Stimulated activated CD8-positive, alpha-beta memory T cell treated with anti-CD3 and anti-CD28 coated beads, Interleukin-4, amount 100 ng/mL, for 1 hour (primary cell): ENCODE measurements at places on chromosomes 16 and 17.

- DNase-seq, result no peak
Observed at GRCh38 chr17:46097497-46097896, 95.7 kb downstream of the KANSL1 start.

- DNase-seq, result no peak
Observed at GRCh38 chr17:67500261-67500660, 123.2 kb downstream of the PITPNC1 start.

GRCh38 chr17:20087538-20088250 lies 78.5 kb downstream of the SPECC1 start:
- no peak for DNase-seq

DNA sequence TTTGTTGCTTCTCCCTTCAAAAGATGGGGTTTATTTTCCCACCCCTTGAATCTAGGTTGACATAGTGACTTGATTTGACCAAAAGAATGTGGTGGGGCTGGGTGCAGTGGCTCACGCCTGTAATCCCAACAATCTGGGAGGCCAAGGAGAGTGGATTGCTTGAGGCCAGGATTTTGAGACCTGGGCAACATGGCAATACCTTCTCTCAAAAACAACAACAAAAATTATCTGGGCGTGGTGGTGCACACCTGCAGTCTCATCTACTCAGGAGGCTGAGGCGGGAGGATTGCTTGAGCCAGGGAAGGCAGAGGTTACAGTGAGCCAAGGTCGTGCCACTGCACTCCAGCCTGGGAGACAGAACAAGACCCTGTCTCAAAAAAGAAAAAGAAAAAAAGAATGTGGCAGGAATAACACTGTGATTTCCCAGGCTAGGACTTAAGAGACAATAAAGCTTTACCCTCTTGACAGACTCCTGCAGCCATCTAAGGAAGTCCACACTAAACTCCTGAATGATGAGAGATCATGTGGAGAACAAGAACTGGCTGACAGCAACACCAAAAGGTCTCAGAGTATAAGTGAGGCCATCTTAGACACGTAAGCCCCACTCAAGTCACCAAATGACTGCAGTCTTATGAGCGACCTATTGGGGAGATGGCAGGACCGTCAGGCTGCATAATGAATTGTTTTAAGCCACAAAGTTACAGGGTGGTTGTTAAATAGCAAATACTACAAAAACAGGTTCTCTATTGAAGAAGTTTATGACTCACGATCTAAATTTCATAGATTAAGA lies 37.0 kb downstream of the FBXL20 start:
- no peak for DNase-seq

DNA sequence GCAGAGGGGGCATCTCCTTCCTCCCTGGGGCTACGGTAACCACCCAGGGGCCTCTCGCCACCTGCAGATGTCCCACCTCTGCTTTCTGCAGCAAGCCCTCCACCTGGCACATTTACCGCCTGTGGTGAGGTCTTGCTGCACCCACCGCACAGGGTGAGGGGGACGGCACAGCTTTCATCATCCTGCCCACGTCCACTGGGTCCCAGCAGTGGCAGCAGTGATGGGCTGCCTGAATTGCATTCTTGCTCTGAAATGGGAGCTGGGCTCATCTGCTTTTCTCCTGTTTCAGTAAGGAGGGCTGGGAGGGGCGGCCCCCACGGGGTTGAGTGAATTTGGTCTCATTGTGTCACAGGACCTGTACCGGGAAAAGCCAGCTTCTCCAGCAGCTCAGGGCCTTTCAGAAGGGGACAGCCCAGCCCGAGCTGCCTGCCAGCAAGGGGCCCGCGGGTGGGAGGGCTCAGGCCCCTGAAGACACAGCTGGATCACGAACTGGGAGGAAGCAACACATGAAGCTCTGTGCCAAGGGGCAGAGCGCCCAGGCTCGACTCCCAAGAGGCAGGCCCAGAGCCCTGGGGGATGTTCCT lies 12.7 kb downstream of the DNAAF8 start:
- no peak for DNase-seq

DNA sequence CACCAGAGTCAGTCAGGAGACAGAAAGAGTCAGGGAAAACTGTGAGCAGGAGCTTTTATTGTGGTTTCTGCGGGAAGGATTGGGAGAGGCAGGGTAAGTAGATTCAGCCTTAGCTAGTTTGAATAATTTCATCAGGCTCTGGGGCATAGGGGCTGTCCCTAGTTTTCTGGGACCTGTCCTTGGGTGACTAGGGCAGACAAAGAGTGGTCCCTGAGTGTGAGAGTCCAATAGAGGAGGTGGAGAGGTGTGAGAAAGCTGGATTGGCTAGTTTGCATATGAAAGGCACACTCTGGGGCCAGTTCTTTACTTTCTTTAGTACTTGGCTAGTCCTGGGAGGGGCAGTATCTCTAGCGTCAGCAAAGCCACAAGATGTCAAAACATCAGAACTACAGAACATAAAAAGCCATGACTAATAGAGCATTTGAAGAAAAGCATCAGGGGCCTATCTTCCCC lies 255.6 kb downstream of the HS3ST3A1 start:
- no peak for DNase-seq

- DNase-seq, result no peak
Observed at GRCh38 chr17:70296456-70296855, 127.1 kb downstream of the KCNJ2 start.

DNA sequence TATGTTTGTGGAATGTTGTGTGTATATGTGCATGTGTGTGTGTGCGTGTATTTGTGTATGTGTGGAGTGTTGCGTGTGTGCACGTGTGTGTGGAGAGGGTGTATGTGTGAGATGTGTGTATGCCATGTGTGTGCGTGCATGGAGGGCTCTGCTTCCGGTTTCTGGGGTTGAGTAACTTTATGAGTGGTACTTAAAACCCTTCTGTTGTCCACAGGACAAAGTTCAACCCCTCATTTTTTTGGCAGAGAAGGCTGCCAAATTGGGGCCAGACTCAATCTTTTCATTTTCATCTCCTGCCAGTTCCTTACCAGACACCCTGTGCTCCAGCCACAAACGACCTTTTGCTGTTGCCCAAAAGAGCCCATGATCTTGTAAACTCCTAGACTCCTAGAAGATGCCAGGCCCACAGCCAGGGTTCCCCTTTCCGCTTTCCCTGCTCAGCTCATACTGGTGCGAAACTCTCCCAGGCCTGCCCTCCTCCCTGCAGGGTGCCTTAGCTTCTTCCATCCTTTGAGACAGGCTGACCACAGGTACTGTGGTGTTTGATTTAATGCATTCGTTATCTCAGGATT lies 100.2 kb downstream of the CMIP start:
- no peak for DNase-seq

- DNase-seq, result no peak
Observed at GRCh38 chr16:11240636-11241473, 15.1 kb downstream of the SOCS1 start.

GRCh38 chr17:68155692-68156091 lies 92.2 kb upstream of the AMZ2 start:
- DNase-seq, result no peak

- DNase-seq, result no peak
Observed at GRCh38 chr16:50298075-50298460, 31.7 kb downstream of the ADCY7 start.

- DNase-seq, result no peak
Observed at GRCh38 chr17:39926135-39926587, 1.2 kb downstream of the ORMDL3 start.

GRCh38 chr16:59941594-59941993 lies 1207.5 kb upstream of the GOT2 start:
- no peak for DNase-seq

GRCh38 chr16:67539691-67540635 lies 11.3 kb downstream of the RIPOR1 start:
- no peak for DNase-seq

- no peak for DNase-seq
Observed at GRCh38 chr17:3683054-3683511, 12.9 kb downstream of the P2RX5 start.

DNA sequence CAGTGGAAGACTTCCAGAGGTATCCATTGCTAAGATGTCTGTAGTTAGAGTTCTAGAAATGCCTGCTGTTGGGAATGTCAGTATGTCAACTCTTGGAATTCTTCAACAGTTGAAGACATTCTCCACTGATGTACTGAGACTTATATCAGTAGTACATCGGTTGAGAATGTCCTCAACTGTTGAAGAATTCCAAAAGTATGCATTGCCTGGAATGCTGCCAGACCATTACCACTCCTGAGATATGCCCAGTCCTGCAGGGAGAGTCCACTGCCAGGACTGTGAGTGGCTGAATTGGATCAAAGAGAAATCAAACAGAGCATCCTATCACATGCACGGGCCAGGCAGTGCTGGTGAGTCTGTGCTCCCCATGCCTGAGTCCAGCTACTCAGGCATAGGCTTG lies 42.0 kb downstream of the IL21R start:
- DNase-seq, result no peak

DNA sequence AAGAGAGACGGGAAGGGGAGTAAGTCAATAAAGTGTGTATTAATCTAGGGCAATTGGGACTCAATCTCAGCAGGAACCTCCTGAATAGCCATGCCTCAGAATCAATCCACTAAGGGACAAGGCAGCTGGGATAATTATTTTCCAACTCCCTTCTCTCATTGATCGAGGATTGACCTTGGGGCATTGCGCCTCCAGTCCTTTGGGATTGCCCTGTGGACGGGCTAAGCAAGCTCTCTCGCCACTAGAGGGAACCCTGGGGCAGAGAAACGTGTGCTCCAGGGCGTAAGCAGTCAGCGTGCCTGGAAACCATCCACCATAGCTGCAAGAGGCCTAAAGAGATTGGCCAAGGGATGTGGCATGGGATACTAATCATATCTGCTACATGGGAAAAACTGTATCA lies 53.9 kb upstream of the ERCC4 start:
- no peak for DNase-seq

- no peak for DNase-seq
Observed at GRCh38 chr16:31508706-31509195, 560 bp upstream of the RUSF1 start.

- DNase-seq, result no peak
Observed at GRCh38 chr16:53043986-53044601, 8.6 kb downstream of the CHD9NB start.

DNA sequence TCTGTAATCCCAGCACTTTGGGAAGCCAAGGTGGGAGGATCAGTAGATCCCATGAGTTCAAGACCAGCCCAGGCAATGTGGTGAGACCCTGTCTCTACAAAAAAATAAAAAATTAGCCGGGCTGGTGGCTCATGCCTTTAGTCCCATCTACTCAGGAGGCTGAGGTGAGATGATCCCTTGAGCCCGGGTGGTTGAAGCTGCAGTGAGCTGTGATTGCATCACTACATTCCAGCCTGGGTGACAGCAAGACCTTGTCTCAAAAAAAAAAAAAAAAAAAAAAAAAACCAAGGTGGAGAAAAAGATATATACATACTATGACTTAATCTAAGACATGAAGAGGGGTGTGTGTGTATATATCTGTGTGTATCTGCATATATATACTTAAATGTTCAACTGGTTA lies 26.7 kb downstream of the BBS2 start:
- no peak for DNase-seq

- DNase-seq, result no peak
Observed at GRCh38 chr17:82215095-82215971, 2.7 kb upstream of the CCDC57 start.

GRCh38 chr17:2963332-2964027 lies 99.9 kb downstream of the OR1D5 start:
- DNase-seq, result no peak

DNA sequence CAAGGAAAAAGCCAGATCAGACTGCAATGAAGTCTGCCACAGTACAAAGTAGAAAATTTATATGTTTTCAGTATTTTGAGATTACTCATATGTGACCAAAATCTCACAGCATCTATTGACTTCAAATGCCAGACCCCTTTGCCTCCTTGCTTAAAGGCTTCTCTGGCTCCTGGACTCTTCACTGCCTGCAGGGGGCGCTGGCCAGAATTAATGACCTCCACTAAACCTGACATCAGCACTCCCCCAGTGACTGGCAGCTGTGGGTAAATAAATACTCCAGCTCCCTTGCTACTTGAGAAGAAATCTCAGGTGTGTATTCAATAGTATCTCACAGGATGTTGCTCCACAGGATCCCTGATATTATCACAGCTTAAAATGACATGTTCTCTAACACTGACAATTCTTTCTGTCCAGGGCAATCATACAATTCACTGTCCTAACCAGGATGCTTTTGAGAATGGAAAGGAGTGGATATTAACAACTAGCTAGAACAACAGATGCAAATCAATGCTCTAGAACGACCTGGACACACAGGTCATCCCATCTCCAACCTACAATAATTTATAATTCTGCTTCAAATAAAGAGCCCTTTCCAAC lies 4.0 kb downstream of the BECN1 start:
- DNase-seq, result peak; percentile 19
